ENCODE measurements at places on chromosomes 2 and 18. TPM values are rescaled to one million over a fixed set of nuclear protein-coding genes. Genes with fewer than 3 reads are reported as not detected.

UPP2 gene
- not detected for total RNA-seq

SERPINB3 gene
- total RNA-seq = not detected

EGR4 gene
- total RNA-seq = not detected

CIB4 gene
- total RNA-seq = not detected

PRSS56 gene
- total RNA-seq = not detected

RASGRP3 gene
- total RNA-seq = 42.4 TPM

All from thoracic aorta endothelial cell (primary cell).